ENCODE measurements at places on chromosomes 1 and 21.
A peak's percentile ranks its signal among the peaks of the same experiment; 100 is the strongest.

GRCh38 chr1:77238462-77238861 is 19.2 kb upstream of the PIGK start:
- no peak for DNase-seq

- DNase-seq = no peak
Measured at GRCh38 chr1:1558591-1558990, 16.1 kb downstream of the SSU72 start.

DNA sequence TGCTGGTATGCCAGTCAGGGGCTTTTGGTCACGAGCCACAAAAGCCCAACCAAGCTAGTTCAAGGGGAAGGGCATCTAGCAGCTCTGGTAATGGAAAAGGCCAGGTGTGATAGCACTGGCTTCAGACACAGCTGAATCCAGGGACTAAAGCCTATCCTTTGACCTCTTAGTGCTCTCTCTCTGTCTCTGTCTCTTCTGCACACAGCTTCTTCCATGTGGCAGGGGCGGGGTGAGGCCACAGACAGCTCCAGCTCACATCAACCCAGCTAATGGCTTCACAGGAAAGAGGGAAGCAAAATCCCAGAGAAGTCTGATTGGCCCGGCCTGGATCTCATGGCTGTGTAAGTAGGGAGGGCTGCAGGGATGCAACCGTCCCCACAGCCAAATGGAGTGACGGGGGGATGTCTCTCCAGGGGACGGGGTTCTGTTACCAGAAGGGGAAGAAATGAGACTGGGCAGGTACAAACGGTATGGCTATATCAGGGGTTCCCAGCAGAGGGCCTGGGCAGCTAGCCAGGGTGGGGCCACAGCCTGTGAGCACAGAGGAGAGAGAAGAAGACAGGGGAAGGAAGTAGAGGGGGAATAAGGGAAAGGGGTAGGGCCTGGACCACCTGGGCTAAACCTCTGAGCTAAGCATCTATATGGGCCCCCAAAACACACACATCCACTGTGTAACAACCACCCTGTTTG is 42.4 kb downstream of the FBXO2 start:
- no peak for DNase-seq

- no peak for DNase-seq
Measured at GRCh38 chr1:146051452-146051851, 29.9 kb upstream of the HJV start.

- DNase-seq = peak; percentile 3
Measured at GRCh38 chr21:42939582-42940413, 14.4 kb upstream of the ERVH48-1 start.

GRCh38 chr1:203083463-203083921 is 2.3 kb downstream of the MYOG start:
- no peak for DNase-seq

DNA sequence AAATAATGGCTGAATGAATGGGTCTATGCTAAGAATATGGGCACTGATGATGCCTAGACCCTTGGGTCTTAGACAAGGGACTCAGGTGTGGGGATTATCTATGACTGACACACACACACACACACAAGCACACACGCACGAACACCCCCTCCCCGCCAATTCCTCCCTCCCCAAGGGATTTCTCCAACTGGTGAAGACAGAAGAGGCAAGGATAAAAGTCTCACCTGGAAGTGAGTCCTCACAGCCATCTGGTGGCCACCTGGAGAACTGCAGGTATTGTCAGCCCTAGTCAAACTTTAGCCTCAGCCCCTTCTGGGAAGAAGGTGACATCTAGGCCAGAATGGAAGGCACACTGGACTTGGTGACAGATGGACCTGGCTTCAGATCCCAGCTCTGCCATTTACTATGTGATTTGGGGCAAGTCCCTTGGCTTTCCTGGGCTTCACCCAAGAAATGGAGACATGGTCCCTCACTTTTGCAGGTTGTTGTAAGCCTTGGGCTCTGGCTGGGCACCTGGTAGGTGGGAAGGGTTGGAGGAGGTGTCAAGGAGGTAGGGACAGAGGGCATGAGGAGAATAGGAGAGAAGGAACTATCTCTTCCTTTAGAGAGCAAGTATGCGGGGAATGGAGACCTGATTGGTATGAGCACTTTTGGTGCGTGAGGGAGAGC is 4.0 kb upstream of the GPR3 start:
- peak; percentile 23 for DNase-seq

- no peak for DNase-seq
Measured at GRCh38 chr1:237553078-237553477, 337.6 kb downstream of the ZP4 start.

GRCh38 chr1:185936641-185937040 is 202.4 kb downstream of the HMCN1 start:
- no peak for DNase-seq

DNA sequence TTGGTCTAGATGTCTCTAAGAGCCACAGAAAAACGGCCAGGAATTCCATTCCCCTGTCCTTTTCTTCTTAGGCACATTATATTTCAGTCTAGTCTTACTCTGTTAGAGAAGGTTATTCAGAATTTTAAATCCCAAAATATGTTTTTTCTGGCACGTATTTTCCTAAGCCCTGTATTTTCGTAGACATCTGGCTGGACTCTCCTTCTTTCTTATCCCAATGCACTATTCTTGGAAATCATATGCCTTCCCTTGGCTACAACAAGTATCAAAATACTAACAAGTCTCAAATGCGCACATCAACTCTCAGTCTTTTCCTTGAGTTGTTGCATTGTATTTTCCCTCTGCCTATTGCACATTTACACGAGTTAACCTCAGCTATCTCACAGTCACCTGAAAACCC is 96.2 kb downstream of the DPYD start:
- no peak for DNase-seq

DNA sequence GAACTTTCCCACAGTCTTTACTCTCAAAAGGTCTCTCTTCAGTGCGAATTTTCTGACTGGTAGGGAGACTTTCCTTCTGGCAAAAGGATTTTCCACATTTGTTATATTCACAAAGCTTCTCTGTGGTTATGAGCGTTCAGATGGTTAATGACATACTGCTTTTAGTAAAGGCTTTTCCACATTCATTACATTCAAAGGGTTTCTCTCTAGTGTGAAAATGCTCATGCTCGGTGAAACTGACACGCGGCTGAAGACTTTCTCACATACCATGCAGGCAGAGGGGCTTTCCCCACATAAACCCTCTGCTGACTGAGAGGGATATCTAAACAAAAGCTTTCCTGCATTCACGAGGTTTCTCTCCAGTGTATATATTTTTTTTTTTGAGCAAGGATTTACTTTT is 9.9 kb upstream of the KLF18 start:
- DNase-seq = no peak
